ENCODE measurements at places on chromosomes 2 and 18.

DNA sequence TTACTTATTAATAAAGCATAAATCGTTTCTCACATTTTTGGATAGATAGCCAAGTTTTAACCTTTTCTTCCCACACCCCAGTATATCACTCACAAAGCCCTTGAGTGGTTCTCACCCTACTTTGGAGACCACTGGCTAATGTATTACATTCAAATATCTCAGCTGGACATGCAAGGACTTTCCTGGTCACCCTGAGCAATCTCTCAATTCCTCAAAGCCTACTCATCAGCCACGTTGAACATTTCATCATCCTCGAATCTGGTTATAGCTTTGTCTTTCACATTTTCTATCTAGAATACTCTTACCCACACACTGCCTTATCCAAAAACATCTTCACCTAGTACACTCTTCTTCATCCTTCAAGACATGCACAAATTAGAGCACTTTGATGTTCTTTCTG lies 71.1 kb upstream of the MAPRE2 start:
- no peak for DNase-seq

GRCh38 chr2:71291398-71291797 lies 40.2 kb upstream of the ZNF638 start:
- DNase-seq = no peak

DNA sequence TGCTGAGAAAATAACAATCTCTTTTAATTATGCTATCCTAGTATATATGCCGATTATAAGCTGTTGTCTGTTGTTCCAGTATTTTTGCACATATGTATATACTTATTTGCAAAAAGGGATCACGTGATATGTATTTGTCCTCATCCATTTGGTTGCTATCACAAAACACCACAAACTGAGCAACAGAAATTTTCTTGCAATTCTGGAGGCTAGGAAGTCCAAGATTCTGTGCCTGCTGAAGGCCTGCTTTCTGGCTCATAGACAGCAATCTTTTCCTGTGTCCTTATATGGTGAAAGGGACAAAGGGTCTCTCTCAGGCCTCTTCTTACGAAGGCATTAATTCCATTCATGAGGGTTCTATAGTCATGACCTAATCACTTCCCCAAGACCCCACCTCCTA lies 186.5 kb downstream of the LPIN1 start:
- DNase-seq = no peak

- no peak for DNase-seq
Observed at GRCh38 chr2:207807516-207807915, 37.8 kb upstream of the FZD5 start.

- DNase-seq = peak; percentile 23
Observed at GRCh38 chr2:231781798-231782726, 980 bp upstream of the PDE6D start.

- DNase-seq = no peak
Observed at GRCh38 chr18:68791801-68792200, 6.1 kb upstream of the CCDC102B start.

DNA sequence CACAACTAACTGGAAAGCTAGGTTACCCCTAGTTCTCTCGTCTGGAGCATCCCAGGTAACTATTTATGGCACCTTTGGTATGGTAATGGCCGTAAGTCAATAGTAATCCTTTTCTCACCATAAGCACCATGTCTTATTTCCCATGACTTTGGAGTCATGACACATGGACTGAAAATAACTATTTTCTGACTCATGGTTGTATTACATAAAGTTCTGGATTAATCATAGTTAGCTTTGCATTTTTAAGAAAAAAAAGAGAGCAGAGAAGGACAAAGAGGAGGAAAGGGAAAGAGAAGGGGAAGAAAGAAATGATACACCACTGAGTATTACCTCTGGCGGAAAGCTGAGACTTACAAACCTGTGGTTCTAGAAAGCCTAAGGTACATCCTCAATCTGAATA lies 99.3 kb downstream of the BIN1 start:
- peak; percentile 55 for DNase-seq

DNA sequence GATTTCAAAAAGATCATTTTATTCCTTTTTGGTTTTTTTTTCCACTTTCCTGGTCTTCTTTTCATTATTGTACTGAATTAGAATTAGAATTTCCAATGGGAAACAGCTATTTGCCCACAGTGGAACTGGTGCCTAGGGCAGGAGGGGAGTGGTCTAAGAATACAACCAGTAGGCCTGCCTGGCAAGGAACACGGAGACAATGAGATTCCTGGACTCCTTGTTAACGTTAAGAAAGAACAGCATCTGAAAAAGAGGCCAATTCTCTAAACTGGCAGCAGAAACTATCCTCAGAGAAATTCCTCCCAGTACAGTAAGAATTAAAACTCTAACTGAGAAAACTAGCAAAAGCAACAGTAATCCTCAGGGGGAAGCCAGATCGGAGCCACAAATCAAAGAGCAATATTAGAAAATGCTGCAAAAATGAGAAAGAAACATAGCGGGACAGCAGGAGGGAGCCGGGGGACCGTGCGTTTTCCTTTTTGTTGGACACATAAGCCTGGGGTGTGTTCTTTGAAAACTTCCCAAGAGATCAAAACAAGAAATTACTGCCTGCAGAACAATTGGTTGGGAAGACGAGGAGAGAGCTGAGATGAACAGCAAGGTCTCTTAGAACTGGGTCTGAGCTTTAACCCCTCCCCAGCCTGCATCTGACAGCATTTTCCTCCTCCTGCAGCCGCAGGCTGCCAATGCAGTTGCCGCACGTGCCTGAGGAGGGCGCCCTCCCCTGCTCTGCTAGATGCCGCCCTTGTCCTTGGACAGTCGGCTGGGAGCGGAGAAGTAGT lies 776.0 kb downstream of the TSN start:
- DNase-seq = no peak
